Activated CD8-positive, alpha-beta memory T cell treated with anti-CD3 and anti-CD28 coated beads for 1 hour (primary cell): ENCODE measurements at places on chromosomes 3 and 15.

GRCh38 chr15:67768313-67768977 lies 56.9 kb upstream of the SKOR1 start:
- DNase-seq: no peak

DNA sequence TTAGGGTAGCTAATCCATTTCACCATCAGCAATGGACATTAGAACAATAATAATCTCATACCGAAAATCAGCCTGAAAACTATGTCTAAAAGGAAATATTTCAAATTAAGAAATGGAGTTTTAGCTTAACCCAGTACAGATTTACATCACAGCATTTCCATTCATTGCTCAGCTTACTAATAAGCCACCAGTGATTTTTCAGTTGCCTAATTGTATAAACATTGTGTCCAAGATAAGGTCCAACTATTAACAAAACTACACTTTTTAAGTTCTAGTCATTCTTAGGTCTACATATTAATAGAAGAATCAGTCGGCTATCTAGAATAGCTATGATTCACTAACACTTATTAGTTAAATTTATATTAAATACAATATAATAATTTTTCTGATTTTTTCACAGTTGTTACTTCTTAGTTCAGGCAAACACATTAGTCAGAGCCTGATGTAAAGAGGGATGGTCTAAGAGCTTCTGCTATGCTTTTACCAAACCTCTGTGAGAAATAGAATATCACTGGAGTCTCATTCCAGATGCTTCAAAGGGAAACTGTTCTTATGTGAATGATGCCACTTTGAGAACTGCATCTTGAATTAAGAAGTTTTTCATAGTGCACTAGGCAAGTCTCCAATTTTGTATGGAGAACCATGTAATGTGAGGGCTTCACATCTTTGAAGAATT lies 74.1 kb downstream of the CMSS1 start:
- no peak for DNase-seq

- no peak for DNase-seq
Observed at GRCh38 chr3:24387000-24387399, 107.7 kb downstream of the THRB start.

DNA sequence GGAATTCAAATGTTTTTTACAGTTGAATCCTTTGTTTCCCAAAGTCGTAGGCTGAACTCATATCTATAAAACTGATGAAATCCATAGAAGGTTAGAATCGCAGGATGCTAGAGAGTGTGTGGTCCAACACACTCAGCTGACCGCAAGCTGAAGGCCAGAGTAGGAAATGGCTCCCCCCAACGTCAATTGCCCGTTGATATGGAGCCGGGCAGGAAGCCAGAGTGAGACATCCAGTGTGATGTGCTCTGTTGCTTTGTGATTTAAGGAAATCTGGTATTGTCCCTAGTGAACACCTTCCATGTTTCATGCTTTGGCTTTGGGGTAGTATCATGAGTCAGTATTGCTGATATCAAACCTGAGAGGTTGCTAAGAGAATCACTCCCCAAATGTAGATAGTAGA lies 5.8 kb upstream of the MEX3B start:
- DNase-seq: no peak

- no peak for DNase-seq
Observed at GRCh38 chr3:114697401-114697800, 403.6 kb downstream of the TIGIT start.

DNA sequence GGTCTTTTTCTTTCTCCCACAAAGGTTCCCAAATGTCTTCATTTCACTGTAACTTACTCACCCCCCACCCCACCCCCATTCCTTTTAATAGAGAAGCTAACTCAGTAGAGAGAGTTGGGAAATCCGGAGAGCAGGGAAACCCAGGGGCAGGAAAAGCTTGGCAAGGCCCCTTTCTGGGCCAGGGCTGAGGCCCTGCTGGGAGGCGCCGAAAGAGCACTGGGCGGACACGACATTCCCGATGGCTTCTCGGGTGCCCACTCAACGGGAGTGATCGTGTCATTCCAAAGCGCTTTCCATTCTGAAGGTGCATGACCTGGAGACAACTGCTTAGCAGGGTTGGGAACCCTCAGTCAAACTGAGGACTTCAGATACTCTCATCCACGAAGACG lies 1.6 kb upstream of the DALRD3 start:
- DNase-seq: no peak

- DNase-seq: no peak
Observed at GRCh38 chr3:99119385-99119784, 217.9 kb upstream of the DCBLD2 start.

DNA sequence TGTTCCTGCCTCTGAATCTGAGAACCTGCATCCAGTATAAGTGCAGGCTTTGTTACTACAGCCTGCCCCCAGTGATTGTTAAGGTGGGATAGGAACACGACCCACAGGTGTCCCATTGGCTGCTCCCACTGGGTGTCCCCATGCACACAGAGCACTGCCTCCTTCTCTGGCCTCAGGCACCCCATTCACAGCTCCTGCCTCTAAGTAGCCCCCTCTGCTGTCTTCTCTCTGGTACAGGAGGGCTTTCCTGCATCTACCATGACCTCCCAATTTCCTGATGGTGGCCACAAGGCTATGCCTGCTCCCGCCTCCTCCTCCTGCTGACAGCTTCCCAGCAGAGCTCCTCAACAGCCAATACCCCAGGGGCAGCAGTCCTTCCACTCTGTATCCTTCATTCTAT lies 238.6 kb upstream of the TMC3 start:
- DNase-seq: no peak

DNA sequence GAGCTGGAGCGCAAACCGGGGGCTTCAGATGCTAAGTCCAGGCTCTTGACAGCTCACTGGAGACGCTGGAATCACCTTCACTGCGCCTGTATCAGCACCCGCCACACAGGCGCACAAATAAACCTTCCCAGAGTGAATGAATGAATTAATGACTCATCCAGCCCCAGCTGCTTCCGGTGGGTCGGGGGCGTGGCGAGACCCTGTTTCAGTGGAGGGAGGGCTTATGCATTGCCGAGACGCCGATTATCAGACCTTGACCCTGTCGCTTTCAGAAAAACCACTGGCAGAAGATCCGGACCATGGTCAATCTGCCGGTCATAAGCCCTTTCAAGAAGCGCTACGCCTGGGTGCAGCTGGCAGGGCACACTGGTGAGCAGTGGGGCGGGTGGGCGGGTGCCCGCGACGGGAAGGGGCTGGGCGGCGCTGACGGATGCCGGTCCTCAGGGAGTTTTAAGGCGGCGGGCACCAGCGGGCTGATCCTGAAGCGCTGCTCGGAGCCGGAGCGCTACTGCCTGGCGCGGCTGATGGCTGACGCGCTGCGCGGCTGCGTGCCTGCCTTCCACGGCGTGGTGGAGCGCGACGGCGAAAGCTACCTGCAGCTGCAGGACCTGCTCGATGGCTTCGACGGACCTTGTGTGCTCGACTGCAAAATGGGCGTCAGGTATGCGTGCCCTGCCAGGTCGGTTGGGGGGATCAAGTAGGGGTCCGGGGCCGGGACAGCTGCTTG lies 7.7 kb downstream of the ITPKA start:
- DNase-seq: no peak

GRCh38 chr3:36380221-36381031 lies at the start of gene STAC:
TSS of gene STAC (plus strand) at chr3:36380504. CDS start at chr3:36380644, 140 bp downstream.
- no peak for DNase-seq

DNA sequence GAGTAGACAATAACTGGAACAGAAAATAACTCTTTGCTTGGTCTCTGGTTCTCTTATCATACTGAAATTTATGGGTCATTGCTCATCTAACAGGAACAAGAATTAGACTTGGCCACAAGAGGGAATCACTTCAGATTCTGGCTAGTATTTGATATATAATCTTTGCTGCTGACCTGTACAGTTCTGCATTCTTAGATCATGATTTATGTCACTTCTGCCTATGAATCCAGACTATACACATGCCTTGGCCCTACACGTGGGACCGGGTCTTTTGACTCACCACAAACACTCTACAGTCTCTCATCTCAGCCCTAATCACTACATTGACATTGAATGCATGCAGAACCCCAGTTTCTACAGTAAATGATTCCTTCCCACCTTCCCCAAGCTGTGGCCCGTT lies 162.5 kb upstream of the SOX2 start:
- DNase-seq: no peak

DNA sequence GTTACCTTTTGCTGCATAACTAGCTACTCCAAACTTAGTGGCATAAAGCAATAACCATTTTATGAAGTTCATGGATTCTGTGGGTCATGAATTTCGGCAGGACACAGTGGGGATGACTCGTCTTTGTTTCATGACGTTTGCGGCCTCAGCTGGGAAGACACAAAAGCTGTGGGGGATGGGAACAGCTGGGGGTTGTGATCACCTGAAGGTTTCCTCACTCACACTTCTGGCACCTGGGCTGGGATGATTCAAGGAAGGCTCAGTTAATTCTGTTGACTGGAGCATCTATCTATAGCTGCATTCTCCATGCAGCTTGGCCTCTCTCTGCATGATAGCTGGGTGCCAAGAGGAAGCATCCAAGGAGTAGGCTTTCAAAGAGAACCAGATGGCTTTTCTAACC lies 332.8 kb downstream of the ULK4 start:
- DNase-seq: no peak

- no peak for DNase-seq
Observed at GRCh38 chr3:168977716-168978374, 685.7 kb downstream of the MECOM start.

DNA sequence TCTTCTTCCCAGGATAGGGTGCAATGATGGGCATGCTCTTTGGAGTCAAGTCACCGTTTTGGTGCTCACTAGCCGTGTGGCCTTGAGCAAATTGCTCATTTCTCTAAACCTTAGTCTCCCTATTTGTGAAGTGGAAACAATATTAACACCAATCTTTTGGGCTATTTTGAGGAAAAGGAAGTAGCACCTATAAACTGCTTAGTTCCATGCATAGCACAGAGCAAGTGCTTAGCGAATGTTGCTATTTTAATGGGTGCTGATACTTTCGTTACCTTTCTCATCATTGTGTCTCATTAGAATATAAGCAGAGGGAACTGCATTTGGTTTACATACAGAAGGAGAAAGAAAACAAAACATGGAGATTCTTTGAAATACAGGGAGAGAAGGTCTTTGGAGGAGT lies 66.1 kb downstream of the BOC start:
- no peak for DNase-seq

DNA sequence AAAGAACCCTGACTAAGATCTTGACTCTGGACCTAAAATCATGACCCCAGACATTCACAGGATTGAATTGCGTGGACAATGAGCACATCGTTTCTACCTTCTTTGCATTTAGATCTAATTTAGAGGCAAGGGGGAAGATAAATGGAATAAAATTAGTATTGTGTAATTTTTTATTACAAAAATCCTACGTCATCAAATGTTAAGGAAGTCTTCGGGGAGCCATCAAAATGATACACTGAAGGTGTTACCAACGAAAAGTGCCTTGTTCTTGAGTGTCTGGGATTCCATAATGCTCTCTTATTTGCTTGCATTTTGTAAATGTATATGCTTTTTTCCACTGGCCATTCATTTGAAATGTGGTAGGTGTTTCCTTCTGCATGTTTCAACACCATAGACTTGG lies 52.8 kb upstream of the C3orf49 start:
- DNase-seq: no peak

DNA sequence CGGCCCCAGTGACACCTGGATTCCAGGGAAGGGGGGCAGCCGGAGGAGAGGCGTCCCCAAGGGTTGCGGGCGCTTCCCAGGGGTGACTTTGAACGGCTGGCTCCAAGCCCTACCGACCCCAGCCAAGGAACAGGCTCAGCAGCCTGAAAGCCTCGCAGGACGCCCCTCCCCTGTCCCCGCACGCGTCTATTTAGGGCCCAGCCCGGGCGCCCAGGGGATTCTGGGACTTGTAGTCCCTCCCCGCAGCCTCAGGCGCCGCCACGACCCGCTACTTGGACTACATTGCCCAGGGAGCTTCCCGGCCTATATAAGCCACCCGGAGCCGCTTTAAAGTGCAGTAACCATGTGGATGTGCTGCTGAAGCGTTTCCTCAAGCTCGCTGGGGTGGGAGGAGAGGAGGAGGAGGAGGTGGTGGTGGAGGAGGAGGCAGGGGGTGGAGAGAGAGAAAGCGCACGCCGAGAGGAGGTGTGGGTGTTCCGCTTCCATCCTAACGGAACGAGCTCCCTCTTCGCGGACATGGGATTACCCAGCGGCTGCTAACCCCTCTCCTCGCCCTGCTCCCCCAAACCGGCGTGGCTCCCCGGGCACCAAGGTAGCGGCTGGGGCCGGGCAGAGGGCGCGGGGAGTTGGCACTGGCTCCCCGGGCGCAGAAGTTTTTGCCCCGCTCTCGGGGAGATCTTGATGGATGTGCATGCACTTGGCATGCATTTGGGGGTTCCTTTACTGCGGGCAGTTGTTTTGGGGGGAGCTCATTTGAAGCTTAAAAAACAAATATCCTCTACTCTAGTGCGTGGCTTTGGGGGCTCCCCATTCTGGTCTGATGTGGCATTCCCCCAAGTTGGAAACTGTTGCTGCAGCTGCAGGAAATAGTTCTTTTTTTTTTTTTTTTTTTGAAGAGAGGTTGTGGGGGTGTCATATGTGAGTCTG lies at the start of gene ITPR1:
ITPR1 (plus strand) TSS at position 335 of the 927 bp plus-strand sequence. CDS start 23,144 bp downstream, outside the sequence.
- DNase-seq: peak; percentile 98

GRCh38 chr15:95922431-95922830 lies 408.1 kb upstream of the NR2F2 start:
- no peak for DNase-seq

GRCh38 chr15:80059786-80060355 lies 395 bp downstream of the ZFAND6 start:
- no peak for DNase-seq

- no peak for DNase-seq
Observed at GRCh38 chr15:33941279-33942063, 26.8 kb upstream of the CHRM5 start.

- no peak for DNase-seq
Observed at GRCh38 chr3:18062657-18063025, 320.2 kb upstream of the TBC1D5 start.

DNA sequence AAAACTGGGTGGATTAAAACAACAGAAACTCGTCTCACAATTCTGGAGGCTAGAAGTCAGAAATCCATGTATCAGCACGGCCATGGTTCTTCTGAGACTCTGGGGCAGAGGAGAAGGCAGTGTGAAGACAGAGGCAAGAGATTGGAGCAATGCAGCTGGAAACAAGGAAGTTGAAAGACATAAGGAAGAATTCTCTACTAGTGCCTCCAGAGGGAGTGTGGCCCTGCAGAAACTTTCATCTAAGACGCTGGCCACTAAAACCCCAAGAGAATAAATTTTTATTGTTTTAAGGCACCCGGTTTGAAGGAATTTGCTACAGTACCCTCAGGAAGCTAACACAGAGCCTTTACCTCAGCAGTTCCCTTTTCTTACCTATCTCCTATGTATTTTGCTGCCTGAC lies 1012.2 kb upstream of the CADM2 start:
- no peak for DNase-seq

DNA sequence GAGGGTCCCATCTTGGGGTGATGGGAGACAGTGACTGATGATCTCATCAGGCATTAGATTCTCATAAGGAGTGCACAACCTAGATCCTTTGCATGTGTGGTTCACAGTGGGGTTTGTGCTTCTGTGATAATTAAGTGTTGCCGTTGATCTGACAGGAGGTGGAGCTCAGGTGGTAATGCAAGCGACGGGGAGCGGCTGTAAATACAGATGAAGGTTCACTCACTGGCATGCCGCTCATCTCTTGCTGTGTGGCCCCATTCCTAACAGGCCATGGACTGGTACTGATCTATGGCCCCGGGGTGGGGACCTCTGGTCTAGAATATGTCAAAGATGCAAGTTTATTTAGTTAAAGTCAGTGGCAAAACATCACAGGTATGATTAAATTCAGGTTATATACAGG lies 8.7 kb downstream of the MEF2A start:
- DNase-seq: no peak

- DNase-seq: no peak
Observed at GRCh38 chr3:126852511-126852910, 130.4 kb upstream of the PLXNA1 start.
